ENCODE measurements at places on chromosomes 12 and 14.

DNA sequence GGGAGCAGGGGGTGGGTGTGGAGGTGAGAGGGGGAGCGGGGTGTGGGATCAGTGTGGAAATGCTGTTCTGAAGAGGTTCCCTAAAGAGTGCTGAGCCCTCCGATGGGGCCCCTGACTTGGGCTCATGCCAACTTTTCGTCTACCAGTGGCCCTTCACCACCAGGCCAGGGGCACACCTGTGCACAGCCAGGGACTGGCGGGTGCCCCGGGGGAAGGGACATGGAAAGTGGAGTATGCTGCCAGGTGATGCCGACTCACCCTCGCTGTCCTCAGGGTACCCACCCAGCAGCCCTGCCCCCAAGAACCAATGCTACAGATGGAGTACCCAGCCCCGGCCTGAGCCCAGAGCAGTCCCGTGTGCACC is 26.2 kb downstream of the AMN start:
- DNase-seq, result peak; percentile 55

DNA sequence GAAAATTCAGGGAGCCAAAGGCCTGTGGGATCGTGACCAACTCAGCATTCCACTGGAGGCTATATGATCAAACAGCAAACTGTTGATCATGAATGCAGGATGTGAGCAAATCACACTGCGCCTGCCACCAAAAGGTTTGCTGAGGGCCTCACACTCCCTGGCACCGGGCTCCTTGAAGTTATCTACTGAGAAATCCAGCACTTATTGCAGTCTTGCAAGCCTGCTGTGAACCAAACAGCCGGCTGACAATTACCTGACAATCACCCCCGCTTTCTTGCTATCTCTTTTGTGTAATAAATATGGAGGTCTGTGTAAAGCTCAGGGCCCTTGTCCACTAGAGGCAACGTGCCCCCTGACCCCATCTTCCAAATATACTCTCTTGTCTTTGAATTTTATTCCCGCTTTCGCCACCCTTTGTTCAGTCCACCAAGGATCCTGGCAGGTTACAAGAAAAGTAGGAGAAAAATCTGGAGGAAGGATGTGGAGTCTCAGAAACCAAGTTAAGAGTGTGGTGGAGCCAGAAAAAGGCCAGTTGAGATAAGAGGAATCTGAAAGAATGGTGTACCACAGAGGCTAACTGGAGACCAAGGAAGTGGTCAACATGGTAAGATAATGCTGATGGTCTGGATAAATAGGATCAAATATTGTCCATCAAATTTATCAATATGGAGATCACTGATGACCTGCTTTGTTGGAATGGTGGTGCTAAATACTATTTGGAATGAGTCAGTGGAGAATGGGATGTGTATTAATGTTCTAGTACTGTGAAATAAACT is 229.2 kb downstream of the ALX1 start:
- no peak for DNase-seq

- DNase-seq, result no peak
These were observed 16.5 kb upstream of the SEL1L start for GRCh38 chr14:81550001-81550637.

DNA sequence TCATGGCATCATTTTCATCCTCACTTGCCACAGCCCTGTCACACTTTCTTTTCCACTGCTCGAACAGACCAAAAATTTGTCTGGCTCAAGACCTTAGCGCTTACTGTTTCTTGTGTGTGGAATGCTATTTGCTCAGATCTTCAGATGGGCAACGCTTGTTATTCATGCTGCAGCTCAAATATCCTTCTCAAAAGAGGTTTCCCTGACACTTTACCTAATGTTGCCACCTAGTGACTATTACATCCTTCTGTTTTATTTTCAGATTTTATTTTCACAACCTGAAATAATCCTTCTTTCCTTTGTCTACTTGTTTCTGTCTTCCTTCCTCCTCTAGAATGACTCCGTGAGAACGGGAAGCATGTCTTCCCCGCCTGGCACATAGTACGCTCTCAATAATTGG is 5.6 kb downstream of the FBXO33 start:
- DNase-seq, result no peak

DNA sequence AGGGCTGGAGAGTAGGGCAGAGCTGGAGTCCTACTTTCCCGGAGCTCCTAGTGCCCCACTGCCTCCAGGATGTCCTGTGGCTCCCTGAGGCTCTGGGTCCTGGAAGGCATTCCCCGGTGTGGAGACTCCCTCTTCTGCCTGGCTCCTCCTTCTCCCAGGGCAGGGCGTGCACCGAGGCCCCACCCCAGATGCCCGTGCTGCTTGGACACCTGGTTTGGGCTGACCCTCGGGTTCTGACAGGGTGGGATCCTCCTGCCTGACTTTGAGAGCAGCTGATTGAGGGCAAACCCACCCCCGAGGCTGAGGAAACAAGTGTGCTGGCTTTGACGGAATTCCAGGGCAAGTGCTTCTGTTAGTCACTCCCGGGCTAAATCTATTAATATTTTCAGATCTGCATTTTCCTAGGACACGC is 15.4 kb downstream of the TEAD4 start:
- no peak for DNase-seq

- no peak for DNase-seq
These were observed 90.7 kb downstream of the NINJ2 start for GRCh38 chr12:572532-572899.

DNA sequence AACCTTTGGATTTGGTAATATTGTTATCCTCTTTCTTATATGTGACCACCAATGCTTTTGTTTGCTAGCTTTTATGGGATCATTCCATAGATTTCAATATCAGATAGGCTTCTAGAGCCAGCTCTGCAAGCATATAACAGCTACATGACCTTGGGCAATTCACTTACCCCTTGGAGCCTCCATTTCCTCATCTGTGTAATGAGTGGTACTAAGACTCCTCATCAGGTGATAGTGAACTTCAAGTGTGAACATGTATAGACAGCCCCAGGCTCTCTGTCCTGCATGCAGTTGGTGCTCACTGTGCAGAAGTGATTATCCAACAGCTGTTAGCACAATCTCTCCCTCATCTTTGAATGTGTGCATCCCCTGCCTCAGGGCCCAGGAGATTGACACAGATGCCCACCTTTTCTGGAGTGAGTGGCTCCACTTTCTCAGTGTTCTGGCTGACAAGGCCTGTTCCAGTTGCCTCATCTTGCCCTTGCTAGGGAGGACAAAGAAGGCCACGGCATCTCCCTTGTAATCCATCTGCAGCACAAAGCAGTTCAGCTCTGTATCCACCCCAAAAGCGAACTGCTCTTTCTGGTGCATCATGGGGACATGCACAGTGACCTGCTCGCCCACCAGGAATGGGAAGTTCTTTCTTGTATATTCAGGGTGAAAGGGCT is 9.2 kb downstream of the SERPINA9 start:
- DNase-seq, result peak; percentile 19

DNA sequence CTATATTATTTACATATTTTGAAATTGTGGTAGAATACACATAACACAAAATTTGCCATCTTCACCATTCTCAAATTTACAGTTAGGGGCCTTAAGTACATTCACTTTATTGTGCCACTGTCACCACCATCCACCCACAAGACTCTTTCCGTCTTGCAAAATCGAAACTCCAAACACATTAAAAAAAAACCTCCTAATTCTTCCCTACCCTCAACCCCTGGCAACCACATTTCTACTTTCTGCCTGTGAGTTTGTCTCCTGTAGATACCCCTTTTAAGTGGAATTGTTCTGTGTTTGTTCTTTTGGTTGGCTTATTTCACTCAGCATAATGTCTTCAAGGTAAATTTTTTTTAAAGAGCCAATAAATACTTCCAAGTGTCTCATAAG is 31.6 kb upstream of the AMIGO2 start:
- DNase-seq, result no peak

- DNase-seq, result no peak
These were observed 537.4 kb downstream of the PRKD1 start for GRCh38 chr14:29390081-29390832.

- DNase-seq, result no peak
These were observed 175.4 kb upstream of the CDKN3 start for GRCh38 chr14:54221432-54221803.

GRCh38 chr12:70648831-70649230 is 11.6 kb upstream of the PTPRB start:
- no peak for DNase-seq

GRCh38 chr12:113137861-113138783 is 2.6 kb upstream of the RASAL1 start:
- no peak for DNase-seq

GRCh38 chr12:108519558-108519957 is 4.5 kb downstream of the FICD start:
- DNase-seq, result no peak

DNA sequence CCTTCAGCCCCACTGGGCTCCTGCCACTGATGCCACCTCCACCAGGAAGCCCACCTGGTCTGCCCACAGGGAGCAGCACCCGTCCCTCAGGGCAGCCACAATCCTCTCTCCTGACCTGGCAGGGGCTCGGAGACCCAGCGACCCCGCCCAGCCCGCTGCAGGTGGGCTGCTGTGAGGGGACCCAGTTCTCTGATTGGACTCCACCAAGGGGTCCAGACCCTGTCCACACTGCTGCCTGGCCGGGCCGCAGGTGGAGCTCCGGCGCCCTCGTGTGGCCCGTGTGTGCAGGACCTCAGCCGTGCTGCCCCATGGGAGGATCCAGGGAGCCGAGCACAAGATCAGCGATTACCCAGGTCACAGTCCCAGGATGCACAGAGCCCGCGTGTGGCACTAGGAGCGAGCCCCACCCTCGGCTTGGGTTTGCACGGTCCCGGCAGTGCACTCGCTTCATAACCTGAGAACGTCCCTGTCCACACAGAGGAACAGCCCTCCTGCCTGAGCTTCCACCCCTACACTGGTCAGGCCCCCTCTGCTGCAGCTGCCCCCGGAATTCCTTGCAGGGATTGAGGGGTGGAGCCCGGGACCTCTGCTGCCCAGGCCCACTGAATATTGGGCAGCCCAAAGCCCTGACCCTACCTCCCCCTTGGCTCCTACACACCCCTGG is 35.4 kb upstream of the TMEM179 start:
- DNase-seq, result peak; percentile 74

DNA sequence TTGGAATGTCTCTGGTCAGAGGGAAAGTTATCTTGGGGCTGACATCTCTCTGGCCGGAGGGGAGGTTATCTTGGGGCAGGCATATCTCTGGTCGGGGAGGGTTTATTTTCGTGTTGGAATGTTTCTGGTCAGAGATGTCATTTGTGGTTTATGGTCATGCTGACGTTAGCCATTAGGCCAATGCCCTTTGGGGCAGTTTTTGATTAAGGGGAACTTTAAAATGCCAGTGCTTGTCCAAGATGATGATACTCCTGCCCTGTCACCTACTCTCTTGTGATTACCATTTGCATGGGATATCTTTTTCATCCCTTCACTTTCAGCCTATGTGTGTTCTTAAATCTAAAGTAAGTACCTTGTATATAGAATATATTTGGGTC is 29.0 kb upstream of the A2M start:
- DNase-seq, result no peak

GRCh38 chr14:51624955-51625569 is 26.6 kb upstream of the FRMD6 start:
- DNase-seq, result no peak

DNA sequence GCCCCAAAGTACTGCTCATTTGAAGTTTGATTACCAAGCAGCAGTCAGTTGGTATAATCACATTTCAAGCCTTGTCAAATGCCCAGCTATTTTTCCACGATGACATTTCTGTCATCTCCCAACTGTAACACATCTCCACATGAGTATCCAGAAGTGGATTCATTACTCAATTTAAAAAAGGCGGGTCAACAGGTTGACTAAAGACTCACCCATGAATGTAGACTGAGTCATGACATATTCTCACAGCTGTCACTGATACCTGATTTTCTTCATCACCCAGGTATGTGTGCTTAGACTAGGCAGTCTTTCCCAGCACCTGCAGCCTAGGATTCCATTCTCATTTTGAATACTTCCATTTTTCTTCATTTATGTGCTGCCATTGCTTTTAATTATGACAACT is 75.1 kb upstream of the DBX2 start:
- DNase-seq, result no peak

- DNase-seq, result no peak
These were observed 51.8 kb downstream of the PELI2 start for GRCh38 chr14:56170028-56170427.

- no peak for DNase-seq
These were observed 54.3 kb upstream of the NPFF start for GRCh38 chr12:53561590-53561953.
